ENCODE measurements at places on chromosomes 7 and 10.

- DNase-seq, result no peak
Observed at GRCh38 chr10:43674553-43675210, 26.0 kb upstream of the ZNF32 start.

GRCh38 chr7:117796889-117797288 is 76.4 kb downstream of the CTTNBP2 start:
- DNase-seq, result no peak

GRCh38 chr10:58464956-58465355 is 47.7 kb upstream of the BICC1 start:
- DNase-seq, result no peak

GRCh38 chr10:126430512-126430911 is 42.2 kb upstream of the ADAM12 start:
- DNase-seq, result no peak

DNA sequence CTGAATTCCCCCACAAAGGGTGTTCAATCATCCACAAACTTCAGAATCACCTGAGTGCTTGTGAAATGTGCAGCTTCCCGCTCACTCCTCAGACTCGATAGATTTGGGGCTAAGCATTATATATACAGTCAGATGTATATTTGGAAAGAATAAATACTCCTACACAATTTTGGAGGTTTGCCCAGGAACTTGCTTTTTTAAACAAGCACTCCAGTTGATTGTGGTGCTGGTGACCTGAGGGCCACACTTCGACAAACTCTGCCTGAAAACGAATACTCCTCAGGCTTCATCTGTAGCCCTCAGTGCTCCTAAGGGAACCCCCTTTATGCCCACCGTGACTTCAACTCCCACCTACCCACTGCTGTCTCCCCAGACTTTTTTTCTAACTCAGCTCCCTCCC is 211.6 kb downstream of the INHBA start:
- DNase-seq, result no peak

GRCh38 chr7:50415844-50416364 is 34.2 kb downstream of the FIGNL1 start:
- DNase-seq, result no peak

- no peak for DNase-seq
Observed at GRCh38 chr10:124543146-124543545, 81.5 kb downstream of the LHPP start.

GRCh38 chr7:151206914-151207313 is 3.4 kb downstream of the H2BK1 start:
- no peak for DNase-seq

DNA sequence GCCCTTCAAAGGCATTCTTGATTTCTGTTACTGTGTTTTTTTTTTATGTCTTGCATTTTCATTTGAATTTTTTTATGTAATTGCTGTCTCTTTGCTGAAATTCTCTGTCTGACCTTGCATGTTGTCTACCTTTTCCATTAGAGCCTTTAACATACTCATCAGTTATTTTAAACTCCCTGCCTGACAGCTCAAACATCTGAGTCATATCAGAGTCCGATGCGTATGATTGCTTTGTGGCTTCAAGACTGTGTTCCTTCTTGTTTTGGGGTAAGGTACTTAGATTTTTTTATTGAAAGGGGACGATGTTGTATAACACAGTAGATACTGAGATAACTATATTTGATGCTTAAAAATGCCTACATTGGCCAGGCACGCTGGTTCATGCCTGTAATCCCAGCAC is 9.7 kb upstream of the TARP start:
- DNase-seq, result no peak

GRCh38 chr7:12827219-12827821 is 139.9 kb downstream of the ARL4A start:
- no peak for DNase-seq

GRCh38 chr7:95334447-95334846 is 10.1 kb upstream of the PON1 start:
- no peak for DNase-seq

DNA sequence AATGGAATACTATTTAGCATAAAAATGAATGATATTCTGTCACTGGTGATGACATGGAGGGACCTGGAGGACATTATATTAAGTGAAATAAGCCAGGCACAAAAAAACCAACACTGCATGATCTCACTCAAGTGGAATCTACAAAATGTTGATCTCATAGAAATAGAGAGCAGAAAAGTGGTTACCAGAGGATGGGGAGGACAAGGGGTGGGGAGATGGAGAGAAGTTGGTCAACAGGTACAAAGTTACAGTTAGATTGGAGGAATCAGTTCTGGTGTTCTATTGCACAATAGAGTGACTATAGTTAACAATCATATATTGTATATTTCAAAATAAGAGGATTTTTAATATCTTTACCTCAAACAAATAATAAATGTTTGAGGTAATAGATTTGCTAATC is 24.7 kb upstream of the SLC18A3 start:
- no peak for DNase-seq

DNA sequence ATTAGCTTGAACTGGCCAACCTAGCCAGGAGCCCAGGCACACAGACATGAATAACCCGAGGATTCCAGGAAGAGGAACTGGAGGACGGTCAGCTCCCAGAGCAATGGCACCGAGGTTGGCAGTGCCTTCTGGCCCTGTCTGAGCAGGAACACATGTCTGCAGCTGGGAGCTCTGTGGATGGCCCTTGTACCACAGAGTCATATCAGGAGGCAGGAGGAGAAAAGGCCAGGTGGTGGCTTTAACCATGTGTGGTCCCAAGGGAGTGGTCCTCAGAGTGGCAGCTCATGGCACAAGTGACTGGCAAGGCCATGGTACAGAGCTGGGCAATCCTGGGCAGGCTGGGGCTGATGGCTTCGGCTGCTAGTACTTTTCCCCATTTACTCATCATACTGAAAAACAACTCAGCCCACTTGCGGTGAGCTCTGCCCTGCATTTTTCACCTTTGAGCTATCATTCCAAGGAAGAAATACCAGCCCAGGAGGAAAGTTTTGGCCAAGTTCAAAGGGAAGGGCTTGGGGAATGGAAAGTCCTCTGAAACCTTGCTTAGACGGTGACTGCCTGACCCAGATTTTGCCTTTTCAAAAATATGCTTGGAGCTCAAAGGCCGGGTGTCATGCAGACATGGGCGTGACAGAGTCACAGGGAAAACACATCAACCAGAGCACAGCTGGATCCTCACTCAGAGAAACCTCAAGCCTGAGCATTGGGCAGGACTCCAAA is 25.7 kb upstream of the LOXL4 start:
- DNase-seq, result peak; percentile 52

- DNase-seq, result no peak
Observed at GRCh38 chr10:44391981-44392380, 7.1 kb upstream of the CXCL12 start.

GRCh38 chr7:37817996-37818720 is 30.2 kb upstream of the NME8 start:
- no peak for DNase-seq

GRCh38 chr7:44768628-44769371 is 20.2 kb downstream of the ZMIZ2 start:
- peak; percentile 39 for DNase-seq

DNA sequence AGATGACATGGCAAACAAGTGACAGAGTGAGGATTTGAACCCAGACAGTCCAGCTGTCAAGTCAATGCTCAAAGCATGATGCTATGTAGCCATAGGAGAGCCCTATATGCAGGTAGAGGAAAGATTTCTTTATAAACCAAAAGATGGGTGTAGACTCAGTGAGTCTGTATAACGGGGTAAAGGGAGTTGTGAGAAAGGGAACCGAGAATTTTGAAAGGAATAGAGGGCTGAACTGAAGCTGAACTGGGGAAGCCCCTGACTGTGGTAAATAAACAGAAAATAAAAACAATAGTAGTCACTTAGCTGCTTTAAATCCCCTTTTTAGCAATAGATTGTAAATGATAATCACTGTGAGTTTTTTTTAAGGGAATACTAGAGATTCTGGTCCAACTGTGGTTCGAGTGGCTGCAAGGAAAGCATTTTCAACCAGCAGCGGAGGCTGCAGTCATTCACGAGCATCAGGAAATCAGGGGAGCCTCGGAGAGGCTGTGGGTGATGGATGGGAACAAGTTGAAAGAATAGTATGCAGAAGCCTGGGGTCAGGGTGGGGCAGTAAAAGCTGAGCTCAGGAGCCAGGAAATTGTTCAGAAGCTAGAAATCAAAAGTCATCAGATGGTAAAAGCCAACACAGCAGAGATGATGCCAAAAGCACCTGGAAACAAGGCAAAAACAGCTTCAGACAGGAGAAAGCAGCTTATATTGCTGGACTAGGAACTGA is 393.5 kb downstream of the GFRA1 start:
- DNase-seq, result no peak

GRCh38 chr7:16417906-16418305 is 3.4 kb downstream of the CRPPA start:
- DNase-seq, result no peak

GRCh38 chr10:28250782-28251181 is 52.1 kb downstream of the MPP7 start:
- no peak for DNase-seq

GRCh38 chr10:102773320-102773719 is 29.6 kb downstream of the WBP1L start:
- no peak for DNase-seq

DNA sequence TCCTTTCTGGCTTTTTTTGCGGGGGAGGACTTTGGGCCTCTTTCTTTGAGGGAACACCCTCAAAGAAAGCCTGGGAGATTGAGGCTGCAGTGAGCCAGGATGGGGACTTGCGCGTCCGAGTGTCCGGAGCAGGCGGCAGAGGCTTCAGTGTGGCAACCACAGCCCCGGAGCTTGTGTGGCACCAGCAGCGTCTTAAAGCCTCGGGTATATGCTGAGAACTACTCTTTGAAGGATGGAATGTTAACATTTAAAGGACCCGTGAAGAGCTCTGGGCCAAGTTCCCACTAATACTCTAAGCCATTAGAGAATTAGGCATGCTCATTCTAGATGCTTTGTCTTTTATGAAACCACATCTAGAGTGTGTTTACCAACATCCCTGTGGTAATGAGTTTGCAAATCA is 168.2 kb downstream of the SEPTIN7 start:
- DNase-seq, result no peak

- DNase-seq, result no peak
Observed at GRCh38 chr10:91924212-91925021, 847 bp downstream of the BTAF1 start.

- DNase-seq, result peak; percentile 42
Observed at GRCh38 chr7:131104596-131105293, 222.9 kb upstream of the MKLN1 start.

Measured in left hindlimb (tissue), 1 donor.